ENCODE measurements at places on chromosomes 13 and 19. TPM values are rescaled to one million over a fixed set of nuclear protein-coding genes. Genes with fewer than 3 reads are reported as not detected.
A peak's percentile ranks its signal among the peaks of the same experiment; 100 is the strongest.

GRCh38 chr13:35530147-35530546 is 53.7 kb upstream of the MAB21L1 start:
- no peaks in the 10 kb centered on the region for H3K36me3 ChIP-seq
- no peaks in the 10 kb centered on the region for H3K27me3 ChIP-seq
- no peak overlapping the region for H3K27ac ChIP-seq
- no peaks in the 10 kb centered on the region for H3K4me1 ChIP-seq
- DNase-seq = no peak
- no peak overlapping the region for H3K4me3 ChIP-seq

DNA sequence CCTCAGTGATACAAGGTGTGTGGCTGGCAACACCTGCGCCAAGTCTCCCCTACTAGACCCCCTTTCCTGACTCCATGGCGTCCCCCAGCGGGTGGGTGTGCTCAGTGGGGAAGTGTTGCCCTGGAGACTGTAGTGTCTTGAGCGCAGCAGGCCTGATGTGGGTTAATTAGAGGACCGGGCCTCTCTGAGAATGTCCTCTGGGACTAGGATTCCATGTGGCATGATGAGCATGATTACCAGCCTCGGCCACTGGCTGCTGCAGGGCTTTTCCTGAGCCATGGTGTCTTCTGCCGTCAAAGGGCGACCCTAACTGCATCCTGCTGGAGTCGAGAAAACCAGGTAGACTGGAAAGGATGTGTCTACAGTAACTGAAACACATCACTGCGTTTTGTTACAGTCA is 28.1 kb downstream of the MICOS13 start:
- no peaks in the 10 kb centered on the region for H3K4me1 ChIP-seq
- H3K36me3 ChIP-seq = peaks cover 91% of the 10 kb centered on the region
- no peaks in the 10 kb centered on the region for H3K27me3 ChIP-seq
- H3K27ac ChIP-seq = no peak overlapping the region
- DNase-seq = peak; percentile 11

DNA sequence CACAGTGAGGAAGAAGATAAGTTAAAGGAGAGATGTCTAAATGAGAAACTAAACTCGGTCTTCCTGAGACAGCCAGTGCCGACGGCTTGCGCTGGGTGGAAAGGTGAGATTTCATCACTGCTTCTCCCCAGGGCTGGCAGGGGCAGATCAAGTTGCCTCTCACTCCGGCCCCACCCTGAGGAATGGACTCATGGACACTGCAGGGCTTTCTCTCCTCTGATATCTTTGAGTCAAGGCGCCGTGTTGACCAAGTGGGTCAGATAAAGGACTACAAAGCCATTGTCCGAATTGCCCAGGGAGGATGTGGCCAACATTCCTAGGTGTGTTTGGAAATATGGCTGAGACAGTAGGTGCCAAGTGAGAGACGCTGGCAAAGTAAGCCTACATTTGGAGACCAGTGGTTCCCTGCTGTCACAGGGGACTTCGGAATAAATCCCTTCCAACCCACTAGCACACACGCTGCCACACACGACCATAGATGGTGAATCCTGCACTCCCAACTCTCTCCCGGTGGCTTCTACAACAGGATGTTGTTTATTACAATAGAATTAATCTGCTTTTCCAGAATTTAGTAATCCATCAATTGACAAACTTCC is 156.5 kb upstream of the TSC22D1 start:
- H3K4me1 ChIP-seq = no peaks in the 10 kb centered on the region
- H3K27ac ChIP-seq = no peak overlapping the region
- H3K36me3 ChIP-seq = no peaks in the 10 kb centered on the region
- H3K4me3 ChIP-seq = no peak overlapping the region
- no peak for DNase-seq

- no peak overlapping the region for H3K27ac ChIP-seq
- no peaks in the 10 kb centered on the region for H3K27me3 ChIP-seq
- no peak for DNase-seq
- H3K4me3 ChIP-seq = no peak overlapping the region
- H3K4me1 ChIP-seq = no peaks in the 10 kb centered on the region
Observed at GRCh38 chr13:59834801-59835200, 328.9 kb downstream of the DIAPH3 start.

DNA sequence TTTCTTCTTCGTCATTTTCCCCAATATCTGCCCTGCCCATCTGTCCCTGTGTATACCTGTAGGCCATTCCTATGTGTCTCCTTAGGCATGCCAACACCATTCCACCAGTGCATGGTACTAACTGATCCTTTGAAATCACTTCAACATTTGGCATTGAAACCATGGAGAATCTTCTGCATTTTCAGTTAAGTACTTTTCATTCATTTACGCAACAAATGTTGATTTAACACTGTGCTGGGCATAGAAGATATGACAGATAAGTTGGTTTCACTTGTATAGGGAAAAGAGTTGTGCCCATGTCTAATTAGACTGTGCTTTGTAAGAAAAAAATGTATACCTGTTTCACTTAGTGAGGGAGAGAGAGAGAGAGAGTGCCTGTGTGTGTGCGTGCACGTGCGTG is 77.9 kb upstream of the FLT1 start:
- no peaks in the 10 kb centered on the region for H3K27me3 ChIP-seq
- H3K27ac ChIP-seq = no peak overlapping the region
- no peaks in the 10 kb centered on the region for H3K4me1 ChIP-seq
- no peak overlapping the region for H3K4me3 ChIP-seq

DNA sequence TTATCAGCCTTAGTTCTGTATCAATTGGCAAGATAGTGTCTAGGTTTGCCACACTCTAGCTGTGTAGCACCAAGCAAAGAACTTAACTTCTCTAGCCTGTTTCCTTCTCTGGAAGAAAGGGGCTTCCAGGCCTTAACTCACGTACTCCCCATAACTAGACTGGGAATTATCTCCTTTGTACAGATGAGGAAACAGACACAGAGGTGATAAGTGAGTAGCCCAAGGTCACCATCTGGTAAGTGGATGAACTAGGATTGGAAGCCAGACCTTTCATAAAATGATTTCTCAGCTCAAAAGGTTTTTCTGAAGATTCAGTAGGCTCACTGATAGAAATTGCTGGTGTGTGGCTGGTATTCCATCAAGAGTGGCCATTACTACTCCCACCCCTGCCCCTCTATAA is 3.1 kb downstream of the ZNF428 start:
- peaks cover 11% of the 10 kb centered on the region for H3K36me3 ChIP-seq
- peaks cover 9% of the 10 kb centered on the region for H3K4me1 ChIP-seq

DNA sequence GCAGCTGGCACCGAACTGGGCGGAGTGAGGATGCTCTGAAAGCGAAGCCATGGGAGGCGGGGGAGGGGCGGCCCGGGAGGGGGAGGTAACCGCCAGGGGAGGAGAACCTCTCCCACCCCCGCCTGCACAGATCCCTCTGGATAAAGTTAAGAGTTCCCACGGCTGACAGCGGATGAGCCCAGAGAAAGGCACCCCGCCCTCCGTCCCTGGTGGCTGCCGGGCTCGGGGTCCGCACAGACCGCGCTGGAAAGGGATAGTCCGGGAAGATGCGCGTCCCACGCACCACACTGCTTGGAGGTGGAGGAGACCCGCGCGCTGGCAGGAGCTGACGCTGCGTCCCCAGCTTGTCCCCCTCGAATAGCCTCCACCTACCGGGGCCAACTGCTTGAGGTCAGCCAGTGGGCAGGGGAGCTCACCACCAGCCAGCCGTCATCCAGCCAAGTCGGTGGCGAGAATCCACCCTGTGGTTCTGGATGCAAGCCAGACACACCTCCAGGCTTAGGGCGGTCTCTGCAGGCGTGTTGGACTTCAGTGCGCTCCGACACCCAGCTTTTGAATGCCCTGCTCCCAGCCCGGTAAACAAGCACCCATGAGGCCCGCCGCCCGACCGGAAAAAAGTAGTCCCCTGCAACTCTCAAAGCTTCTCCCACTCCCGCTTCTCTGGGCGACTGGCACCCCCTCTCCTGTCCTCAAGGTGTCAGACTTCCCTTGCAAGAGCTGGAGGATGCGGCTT is at the start of gene TRPC4:
Gene TRPC4, minus strand, starts transcription at position 17 of the 733 bp plus-strand sequence. CDS start 86,439 bp downstream, outside the sequence.
- no peaks in the 10 kb centered on the region for H3K36me3 ChIP-seq
- H3K4me1 ChIP-seq = peaks cover 8% of the 10 kb centered on the region
- no peak within 1 kb of the TSS for H3K27ac ChIP-seq
- no peak for DNase-seq
- peaks cover 14% of the 10 kb centered on the region for H3K27me3 ChIP-seq

- no peak for DNase-seq
- H3K4me1 ChIP-seq = no peaks in the 10 kb centered on the region
- peaks cover 64% of the 10 kb centered on the region for H3K36me3 ChIP-seq
- H3K27me3 ChIP-seq = no peaks in the 10 kb centered on the region
- H3K4me3 ChIP-seq = no peak overlapping the region
Observed at GRCh38 chr19:327291-328024, 17.1 kb downstream of the MIER2 start.

- no peaks in the 10 kb centered on the region for H3K36me3 ChIP-seq
- no peak overlapping the region for H3K27ac ChIP-seq
- no peaks in the 10 kb centered on the region for H3K27me3 ChIP-seq
- DNase-seq = no peak
- no peaks in the 10 kb centered on the region for H3K4me1 ChIP-seq
Observed at GRCh38 chr19:20044663-20045062, 5.4 kb upstream of the ZNF682 start.

GRCh38 chr19:52566588-52566987 is 3.5 kb upstream of the ZNF701 start:
- H3K27ac ChIP-seq = no peak overlapping the region
- H3K4me1 ChIP-seq = peaks cover 3% of the 10 kb centered on the region

GRCh38 chr19:55024111-55024510 is 14.0 kb downstream of the GP6 start:
- no peak overlapping the region for H3K27ac ChIP-seq
- no peaks in the 10 kb centered on the region for H3K27me3 ChIP-seq
- no peaks in the 10 kb centered on the region for H3K36me3 ChIP-seq
- H3K4me3 ChIP-seq = no peak overlapping the region

Gene CEACAM4
- not detected for total RNA-seq

Gene IL11
- total RNA-seq = not detected

Gene PSG7
- not detected for total RNA-seq

Gene FUZ
- total RNA-seq = 47.7 TPM

Gene YJEFN3
- total RNA-seq = 1.1 TPM

Gene NOTCH3
- 16.3 TPM for total RNA-seq
